Iris pigment epithelial cell (primary cell): ENCODE measurements at places on chromosomes 2 and 18.

- DNase-seq, result peak; percentile 87
Measured at GRCh38 chr2:32832821-32833220, 113.9 kb upstream of the LTBP1 start.

- no peak for DNase-seq
Measured at GRCh38 chr2:45178359-45178758, 169.1 kb upstream of the SIX2 start.

GRCh38 chr2:241070361-241070760, 31.7 kb downstream of the MTERF4 start:
- DNase-seq, result no peak

DNA sequence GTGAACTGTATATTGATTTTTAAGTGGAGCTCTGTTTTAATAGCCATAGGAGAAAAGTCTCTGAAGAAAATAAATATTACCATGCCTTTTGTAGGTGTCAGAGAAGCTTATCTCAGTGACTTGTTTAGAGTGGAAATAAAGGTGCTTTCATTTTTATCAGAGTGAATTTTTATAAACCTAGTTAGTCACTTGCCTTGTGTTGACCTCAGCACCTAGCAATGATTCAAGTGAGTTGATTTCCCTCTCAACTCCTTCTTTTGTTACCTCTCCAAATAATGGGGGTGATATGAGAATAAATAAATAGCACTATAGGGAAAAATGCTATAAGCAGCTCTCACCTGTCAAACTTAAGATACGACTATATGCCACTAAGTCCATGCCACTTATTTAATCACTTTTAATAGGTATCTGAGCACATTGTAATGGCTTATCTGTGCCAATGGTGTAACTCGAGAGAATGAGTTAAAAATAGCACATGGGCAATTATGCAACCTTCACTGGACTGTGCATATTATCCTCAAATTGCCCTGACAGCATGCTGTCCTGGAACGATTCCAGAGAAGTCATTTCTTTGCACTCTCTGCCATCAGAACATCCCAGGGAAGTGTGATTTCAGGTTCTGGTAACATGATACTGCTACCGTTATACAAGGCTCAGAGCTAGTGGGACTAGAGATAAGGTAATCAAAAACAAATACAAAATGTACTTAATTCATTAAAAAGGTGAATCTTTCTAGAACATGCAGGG, 290.8 kb downstream of the CCDC85A start:
- DNase-seq, result peak; percentile 83
